Ecto neural progenitor cell (in vitro differentiated cells): ENCODE measurements at places on chromosomes 6 and 20.

DNA sequence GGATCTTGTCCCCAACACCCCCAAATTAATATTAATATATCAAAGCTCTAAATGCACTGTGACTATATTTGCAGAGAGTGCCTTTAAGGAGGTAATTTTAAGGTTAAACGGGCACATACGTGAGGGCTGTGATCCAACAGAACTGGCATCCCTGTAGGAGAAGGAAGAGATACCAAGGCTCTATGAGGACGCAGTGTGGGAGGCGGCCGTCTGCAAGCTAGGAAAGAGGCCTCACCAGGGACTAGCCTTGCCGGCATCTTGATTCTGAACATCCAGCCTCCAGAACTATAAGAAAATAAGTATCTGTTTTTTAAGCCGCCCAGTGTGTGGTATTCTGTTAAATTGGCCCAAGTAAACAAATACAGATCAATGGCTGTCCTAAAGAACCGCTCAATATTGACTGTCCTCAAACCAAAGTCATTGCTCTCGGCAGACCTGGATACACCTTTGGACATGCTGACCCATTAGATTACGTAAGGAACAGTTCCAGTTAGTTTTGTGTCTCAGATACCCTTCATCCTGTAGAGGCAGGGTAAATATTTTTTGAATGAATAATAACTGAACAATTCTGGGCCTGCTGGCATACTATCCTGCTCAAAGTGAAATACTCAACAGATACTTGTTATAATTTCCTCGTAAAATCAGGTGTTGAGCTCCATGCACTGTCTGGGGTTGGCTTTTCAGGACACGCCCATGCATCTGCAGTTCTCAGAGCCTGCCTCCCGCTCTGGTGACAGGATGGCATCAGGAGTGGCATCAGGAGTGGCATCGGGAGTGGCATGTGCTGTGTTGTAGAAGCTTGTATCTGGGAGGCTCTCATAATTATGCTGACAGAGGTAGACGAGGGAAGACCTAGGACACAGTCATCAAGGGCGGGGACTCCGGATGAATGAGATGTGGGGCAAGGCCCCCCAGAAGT, 6.3 kb downstream of the PRR18 start:
- DNase-seq, result no peak

DNA sequence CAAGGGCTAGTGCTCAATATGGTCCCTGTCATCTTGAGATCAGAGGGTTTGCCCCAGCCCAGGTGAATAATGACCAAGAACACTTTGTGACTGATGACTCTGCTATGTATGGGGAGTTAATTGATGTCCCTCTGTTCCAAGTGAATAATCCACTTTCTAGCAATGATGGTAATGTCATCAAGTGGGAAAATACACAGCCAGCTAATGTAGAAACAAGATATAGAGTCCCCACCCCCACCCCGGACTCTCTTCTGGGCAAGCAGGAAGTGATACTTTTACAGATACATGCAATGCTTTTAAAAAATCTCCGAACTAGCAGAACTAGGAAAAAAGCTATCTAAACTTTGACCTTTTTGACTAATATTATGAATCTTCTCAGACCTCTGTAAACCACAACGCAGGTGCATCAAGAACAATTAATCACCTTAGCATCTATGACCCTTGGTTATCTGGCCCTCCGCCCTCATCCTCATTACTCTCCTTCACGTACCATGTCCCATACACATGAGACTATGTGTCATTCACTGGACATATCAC, 30.5 kb downstream of the CNR1 start:
- DNase-seq, result no peak

- no peak for DNase-seq
Observed at GRCh38 chr6:125942672-125943527, 13.7 kb upstream of the HINT3 start.

GRCh38 chr20:51326201-51326819, 216.2 kb downstream of the NFATC2 start:
- DNase-seq, result peak; percentile 72

DNA sequence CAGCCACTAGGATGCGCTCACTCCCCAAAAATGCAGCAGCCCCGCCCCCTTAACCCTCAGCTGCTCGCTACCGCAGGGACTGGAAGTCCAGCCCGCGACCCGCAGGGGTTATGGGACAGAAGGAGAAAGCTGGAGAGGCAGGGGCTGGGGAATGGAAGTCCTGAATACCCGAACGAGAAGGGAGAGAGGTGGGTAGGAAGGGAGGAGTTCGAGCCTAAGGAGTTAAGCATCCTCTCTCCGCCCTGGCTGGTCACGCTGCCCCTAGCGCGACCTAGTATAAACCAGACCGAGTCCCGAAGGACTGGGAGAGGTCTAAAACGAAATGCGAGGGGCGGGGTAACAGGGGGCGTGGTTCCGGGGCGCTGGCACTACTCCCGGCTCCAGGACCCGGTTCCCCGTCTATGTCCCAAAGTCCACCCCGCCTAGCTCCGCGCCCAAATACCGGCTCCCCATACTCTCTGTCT, 448 bp upstream of the DDAH2 start:
- peak; percentile 94 for DNase-seq

- no peak for DNase-seq
Observed at GRCh38 chr6:141133836-141134235, 998.9 kb upstream of the GJE1 start.

DNA sequence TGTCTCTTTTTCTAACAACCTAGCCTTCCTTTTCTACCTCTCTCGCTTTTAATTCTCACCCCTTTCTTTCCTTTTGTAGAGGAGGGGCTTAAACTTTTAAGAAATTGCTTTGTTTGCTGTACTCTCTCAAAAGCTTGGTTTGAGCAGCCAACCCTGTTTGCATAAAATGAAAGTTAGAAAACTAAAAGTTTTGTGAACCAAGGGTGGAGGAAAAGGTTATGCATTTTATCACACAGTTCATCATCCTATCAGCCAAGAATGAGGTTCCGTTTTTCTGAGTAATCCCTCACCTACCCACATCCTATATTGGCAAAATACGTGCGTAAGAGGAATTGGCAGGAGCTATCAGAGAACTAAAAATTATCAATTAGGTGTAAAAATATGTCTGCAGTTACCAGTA, 42.8 kb upstream of the LOC128125822 start:
- no peak for DNase-seq

GRCh38 chr20:59935457-59936185, 2.2 kb upstream of the SYCP2 start:
- DNase-seq, result no peak

DNA sequence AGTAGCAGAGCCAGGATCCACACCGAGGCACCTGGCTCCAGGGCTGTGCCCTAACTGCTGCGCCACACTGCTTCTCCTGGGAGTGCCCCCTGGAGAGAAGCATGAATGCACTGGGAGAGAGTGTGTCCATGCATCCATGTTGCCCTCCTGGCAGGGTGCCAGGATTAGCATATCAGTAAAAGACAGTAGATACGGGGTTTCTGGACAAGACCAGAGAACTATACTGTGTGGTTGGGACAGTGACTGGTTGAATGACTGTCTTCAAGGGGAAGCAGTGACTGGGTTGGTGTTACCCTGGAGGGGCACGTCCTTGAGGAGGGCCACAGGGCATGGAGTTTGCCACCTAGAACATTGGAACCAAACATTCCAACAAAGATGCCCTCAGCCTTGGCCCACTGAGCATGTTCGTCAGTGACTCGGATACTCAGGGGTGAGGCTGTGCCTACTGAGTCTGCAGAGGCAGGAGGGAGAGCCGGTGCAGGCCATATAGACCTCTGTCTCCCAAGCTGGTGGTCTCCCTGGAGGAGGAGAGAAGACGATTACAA, 288.8 kb downstream of the CDC5L start:
- no peak for DNase-seq

GRCh38 chr6:117956386-117956785, 49.3 kb downstream of the SLC35F1 start:
- DNase-seq, result peak; percentile 71

GRCh38 chr20:37661519-37661918, 32.3 kb upstream of the CTNNBL1 start:
- no peak for DNase-seq

DNA sequence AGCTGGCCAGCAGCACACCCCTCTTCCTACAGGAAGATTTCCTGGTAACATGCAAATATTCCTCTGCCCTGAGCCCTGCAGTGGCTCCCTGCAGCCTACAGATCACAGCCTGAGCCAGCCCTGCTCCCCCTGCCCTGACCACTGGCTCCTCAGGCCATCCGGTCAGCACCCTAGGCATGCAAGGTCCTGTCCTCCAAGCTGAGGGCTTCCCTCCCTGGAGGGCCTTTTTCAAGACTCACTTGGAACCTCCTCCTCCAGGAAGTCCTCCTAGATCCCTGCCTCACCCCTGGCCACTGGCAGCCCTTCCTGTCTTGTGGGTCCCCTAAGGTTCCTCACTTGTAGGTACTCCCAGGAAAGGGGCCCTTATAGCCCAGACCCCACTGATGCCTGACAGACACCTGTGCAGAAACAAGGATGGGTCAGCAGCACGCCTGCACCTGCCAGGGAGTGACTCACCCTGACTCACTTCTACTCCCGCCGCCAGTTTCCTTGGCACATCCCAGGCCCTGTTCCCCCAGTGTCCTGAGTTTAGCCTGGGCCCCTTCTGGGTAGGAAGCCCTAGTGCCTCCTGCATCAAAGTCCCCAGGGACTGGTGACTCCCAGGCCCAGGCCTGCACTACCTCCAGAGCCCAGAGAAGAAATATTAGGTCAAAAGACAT, 3.2 kb downstream of the SLC4A11 start:
- no peak for DNase-seq

- DNase-seq, result no peak
Observed at GRCh38 chr6:168002804-168003203, 5.3 kb downstream of the KIF25 start.
